Ovary (tissue), 10 donors: ENCODE measurements at places on chromosomes 6 and 20.
A peak's percentile ranks its signal among the peaks of the same experiment; 100 is the strongest.

DNA sequence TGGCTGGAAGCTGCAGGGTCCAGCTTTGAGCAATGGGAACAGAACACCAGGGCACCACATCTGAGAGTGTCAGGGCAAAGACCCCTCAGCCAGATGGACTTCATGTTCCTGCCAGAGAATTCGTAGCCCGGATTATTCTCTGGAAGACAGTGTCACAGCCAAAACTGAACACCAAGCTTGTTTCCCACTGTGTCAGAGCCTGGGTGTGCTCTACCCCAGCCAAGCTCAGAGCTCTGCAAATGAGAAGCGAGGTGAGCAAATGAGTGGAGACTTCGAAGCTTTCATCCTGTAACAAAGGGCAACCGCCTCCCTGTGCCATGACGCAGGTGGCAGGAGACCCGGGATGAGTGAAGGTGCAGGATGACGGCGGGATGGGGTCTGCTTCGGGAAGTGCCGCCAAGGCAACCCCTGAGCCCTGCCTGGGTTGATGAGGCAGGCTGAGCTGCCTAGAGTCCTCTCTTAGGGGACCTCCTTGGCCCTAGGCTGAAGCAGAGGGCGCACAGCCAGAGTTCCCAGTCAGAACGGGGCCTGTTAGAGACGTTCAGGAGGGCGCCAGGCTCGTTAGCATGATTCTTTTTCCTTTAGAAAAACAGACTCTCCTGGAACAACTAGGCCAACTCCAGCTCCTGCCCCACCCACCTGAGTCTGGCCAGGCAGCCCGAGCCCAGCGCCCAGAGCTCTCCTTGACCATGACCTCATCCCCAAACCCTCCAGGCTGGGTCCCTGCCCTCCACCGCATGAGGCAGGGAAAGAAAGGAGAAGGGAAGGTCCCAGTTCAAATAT lies 187.7 kb downstream of the SOD2 start:
- no peaks in the 10 kb centered on the region for H3K27me3 ChIP-seq

GRCh38 chr6:21278375-21278745 lies 315.2 kb upstream of the SOX4 start:
- H3K27ac ChIP-seq = no peak overlapping the region
- peak; percentile 70 for DNase-seq
- H3K27me3 ChIP-seq = no peaks in the 10 kb centered on the region
- no peaks in the 10 kb centered on the region for H3K36me3 ChIP-seq
- H3K4me1 ChIP-seq = peaks cover 3% of the 10 kb centered on the region
- H3K4me3 ChIP-seq = no peak overlapping the region

DNA sequence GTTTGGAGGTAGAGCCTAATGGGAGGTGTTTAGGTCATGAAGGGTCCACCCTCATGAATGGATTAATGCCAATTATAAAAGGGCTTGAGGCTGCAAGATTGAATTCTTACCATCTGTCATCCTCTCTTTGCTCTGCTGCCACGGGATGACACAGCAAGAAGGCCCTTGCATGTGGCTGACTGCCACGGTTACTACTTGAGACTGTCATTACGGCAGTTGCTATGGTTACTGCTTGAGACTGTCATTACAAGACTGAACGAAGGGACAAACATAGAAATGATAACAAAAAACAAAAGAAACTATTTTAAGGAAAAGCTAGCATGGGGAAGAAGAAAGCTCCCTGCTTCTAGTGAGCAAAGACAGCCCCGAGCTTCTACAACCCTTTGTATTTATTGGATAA lies 715.0 kb downstream of the TFAP2A start:
- H3K4me3 ChIP-seq = no peak overlapping the region
- H3K36me3 ChIP-seq = no peaks in the 10 kb centered on the region
- H3K27ac ChIP-seq = no peak overlapping the region
- no peaks in the 10 kb centered on the region for H3K27me3 ChIP-seq
- H3K4me1 ChIP-seq = no peaks in the 10 kb centered on the region

GRCh38 chr6:11233673-11234573 lies 1.5 kb upstream of the NEDD9 start:
- no peak overlapping the region for H3K4me3 ChIP-seq
- no peak overlapping the region for H3K27ac ChIP-seq
- peaks cover 4% of the 10 kb centered on the region for H3K4me1 ChIP-seq
- H3K36me3 ChIP-seq = no peaks in the 10 kb centered on the region
- no peaks in the 10 kb centered on the region for H3K27me3 ChIP-seq
- no peak for DNase-seq

DNA sequence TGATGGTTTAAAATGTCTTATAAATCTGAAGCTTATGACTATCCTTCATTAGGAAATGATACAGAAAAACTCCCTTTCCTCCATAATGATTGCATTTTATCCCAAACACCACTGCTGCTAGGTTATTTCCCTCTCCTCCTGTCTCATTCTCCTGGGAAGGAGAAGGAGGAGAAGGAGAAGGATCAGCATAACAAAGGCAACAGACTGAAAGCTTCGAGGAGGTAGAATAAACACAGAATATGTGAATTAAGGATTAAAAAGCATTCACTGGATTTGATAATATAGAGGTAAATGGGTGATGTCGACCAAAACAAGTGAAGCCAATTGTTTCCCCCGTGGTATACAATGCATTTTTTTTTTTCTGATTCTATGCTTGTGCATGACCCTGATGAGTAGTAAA lies 82.0 kb downstream of the WASF1 start:
- no peaks in the 10 kb centered on the region for H3K36me3 ChIP-seq
- no peak overlapping the region for H3K4me3 ChIP-seq
- no peaks in the 10 kb centered on the region for H3K27me3 ChIP-seq

GRCh38 chr6:28865401-28866204 lies 58.2 kb downstream of the TRIM27 start:
- no peaks in the 10 kb centered on the region for H3K27me3 ChIP-seq
- peaks cover 2% of the 10 kb centered on the region for H3K4me1 ChIP-seq
- H3K4me3 ChIP-seq = no peak overlapping the region
- no peak for DNase-seq
- no peak overlapping the region for H3K27ac ChIP-seq
